ENCODE measurements at places on chromosomes 7 and 10.

GRCh38 chr7:24982917-24983316 is 2.9 kb upstream of the OSBPL3 start:
- DNase-seq, result peak; percentile 21

DNA sequence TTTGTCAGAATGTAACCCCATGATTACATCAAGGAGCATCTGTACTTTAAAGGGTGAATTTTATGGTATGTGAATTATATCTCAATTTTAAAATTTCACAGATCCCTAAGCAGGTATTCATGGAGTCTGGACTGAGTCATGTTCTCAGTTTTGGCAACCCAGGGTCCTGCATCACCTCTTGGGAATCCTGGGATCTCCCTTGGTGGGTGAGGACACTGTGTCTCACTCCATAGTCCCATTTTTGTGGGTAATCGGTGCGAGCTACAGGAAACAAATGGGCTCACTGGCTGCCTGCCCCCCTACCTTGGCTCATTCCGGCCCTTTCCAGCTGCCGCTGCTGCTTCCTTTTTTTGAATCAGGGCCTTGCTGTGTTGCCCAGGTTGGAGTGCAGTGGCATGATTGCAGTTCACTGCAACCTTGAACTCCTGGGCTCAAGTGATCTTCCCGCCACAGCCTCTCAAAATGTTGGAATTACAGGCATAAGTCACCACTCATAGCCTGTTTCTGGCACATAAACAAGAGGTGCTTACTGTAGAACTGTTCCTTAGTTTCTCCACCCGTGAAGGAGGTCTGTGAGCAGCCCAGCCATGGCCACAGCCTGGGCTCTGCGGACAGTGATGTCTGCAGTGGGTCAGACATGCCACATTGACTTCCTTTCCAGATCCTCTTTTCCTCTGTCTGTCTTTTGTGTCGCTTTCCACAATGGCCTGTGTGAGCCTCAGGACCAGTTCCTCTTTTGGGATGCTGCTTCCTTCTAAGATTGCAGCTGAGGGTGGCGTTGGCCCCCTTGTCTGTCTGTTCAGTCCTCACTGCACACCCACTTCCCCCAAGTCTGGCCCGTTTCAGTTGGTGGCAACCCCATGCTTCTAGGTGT is 14.5 kb downstream of the PALD1 start:
- DNase-seq, result no peak

GRCh38 chr10:70052462-70053217 is at the start of gene MACROH2A2:
Gene MACROH2A2 (plus strand): TSS chr10:70052846. CDS start chr10:70075659, 22,813 bp downstream.
- peak; percentile 89 for DNase-seq

DNA sequence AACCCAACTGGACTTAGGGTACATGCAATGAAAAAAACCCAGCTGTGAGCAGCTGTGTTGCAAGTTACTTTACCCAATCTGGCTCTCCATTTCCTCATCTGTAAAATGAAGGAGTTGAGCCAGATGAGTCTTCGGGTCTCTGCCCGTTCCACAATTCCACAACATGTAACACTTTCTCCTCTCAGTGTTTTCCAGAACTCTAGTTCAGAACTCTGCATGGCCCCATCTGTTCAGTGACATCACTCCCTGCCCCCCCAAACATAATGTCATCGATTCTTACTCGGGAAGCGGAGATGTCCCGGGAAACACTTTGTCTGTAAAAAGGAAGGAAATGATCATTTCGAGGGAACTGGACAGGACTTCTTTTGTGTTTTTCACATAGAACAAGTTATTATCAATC is 2.5 kb downstream of the SH3PXD2A start:
- no peak for DNase-seq

- peak; percentile 24 for DNase-seq
Observed at GRCh38 chr10:70956029-70956759, 67.8 kb upstream of the PCBD1 start.

DNA sequence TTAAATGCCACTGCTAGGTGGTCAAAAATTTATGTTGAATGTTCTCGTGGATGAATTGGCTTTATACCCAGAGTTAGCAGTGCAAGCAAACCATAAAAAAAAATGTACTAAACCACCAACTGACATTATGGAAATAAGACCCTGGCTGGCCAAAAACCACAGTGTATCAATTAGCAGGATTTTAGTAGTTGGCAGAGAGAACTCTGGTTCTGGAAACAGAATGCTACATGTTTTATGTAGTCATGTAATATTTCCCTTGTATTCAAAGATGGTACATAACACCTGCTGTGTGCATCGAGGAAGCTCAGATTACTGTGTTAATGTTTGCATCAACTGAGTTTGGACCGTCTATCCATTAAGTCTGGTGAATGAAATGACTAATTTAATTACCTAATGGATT is 618.5 kb downstream of the CCSER2 start:
- DNase-seq, result no peak

- peak; percentile 84 for DNase-seq
Observed at GRCh38 chr7:11191574-11192220, 218.0 kb downstream of the PHF14 start.

DNA sequence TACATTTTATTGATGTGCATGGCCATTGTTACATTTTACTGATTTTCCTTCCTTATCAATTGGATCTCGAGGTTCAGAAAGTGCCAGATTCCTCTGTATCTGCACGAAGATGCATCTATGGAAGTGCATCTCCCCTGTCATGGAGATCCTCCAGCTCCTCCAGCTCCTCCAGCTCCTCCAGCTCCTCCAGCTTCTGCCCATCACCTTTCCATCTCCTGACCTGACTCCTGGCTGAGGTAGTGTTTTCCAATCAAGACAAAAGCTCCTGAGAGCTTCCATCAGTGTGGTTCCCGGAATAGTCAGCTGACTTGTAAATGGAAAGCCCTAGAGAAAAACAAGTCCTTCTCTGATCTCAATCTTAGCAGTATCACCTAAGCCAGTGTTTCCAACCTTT is 90.8 kb upstream of the KLF6 start:
- no peak for DNase-seq

- DNase-seq, result no peak
Observed at GRCh38 chr7:81819861-81820260, 50.0 kb upstream of the HGF start.

DNA sequence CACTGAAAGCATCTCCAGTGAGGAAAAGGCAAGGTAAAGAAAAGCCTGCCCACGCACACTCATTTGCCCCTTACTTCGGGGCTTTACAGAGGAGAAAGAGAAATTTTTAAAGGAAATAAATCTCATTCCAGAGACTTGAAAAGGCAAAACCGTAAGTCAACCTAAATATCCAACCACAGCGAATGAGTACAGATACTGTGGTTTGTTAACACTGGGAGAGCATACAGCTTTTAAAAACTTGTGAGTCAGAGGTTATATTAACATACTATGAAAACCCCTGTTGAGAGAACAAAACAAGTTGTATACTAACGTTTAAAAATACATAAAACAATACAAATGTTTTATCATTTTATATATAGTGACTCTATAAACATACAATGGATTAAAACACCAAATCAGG is 28.6 kb upstream of the ST7 start:
- no peak for DNase-seq
